Stimulated activated CD8-positive, alpha-beta memory T cell treated with anti-CD3 and anti-CD28 coated beads, Interleukin-15, amount 100 ng/mL, for 1 hour (primary cell): ENCODE measurements at places on chromosomes 2 and 18.

DNA sequence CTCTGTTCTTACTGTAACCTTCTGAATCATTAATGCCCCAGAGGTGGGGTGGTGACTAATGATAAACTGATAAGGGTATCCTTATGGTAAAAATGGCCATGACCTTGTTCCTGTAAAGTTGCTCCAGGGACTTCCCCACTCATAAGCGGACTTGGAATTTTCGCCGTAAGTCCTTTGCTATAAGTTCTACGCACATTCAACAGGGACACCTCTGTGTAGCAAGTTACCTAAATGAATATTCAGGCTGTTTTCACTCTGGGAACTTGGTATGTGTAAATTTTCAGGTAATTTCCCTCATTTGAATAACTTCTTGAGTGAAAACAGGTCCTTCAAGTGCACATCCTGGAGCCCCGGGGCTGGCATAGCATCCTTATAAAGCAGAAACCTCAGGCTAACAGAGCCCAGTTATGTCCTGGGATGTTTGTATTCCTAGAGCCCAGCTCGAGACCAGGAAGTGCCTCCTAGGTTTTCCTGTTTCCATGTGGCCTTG is 9.4 kb upstream of the AGFG1 start:
- DNase-seq, result no peak

GRCh38 chr2:231928481-231928880 is 2.3 kb upstream of the NPPC start:
- DNase-seq, result no peak

DNA sequence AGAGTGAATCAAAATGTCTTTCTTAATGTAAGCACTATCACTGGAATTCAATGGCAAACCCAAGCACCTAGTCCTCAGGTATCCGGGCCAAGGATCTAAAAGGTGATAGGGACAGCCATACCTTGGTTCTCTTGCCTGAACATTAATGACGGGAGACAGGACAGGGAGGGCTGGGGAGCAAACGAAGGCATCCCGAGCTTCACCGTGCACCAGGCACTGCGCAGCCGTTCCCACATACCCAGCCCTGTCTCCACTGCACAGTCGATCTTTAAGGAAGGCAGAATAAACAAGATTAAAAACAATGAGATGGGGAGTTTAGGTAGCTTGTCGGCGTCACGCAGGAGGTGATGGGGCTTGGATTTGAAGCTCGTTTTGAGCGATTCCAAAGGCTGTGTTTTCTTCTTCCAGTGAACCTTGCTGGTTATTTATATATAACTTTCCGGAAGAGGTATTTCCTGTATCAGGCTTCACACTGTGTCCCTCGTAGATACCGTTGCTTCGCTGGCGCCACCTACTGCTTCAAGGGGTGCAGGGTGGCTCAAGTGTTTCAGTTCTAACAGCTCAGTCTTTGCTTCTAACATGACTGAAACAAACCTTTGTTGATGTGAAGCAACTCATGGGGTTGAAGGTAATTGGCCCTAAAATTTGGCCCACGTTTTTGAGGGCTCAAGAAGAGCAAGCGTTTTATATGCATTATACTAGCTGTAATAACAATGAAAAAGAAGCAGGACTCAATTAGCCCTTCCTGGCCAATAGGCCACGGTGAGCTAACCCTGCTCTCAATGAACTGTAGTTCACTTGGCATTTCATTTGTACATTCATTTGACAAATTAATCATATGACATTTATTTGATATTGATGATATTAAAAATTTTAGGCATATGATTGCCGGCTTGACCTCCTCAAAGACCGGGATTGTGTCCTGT is 77.4 kb downstream of the DCDC2C start:
- no peak for DNase-seq

GRCh38 chr2:110657724-110658305 is 20.0 kb downstream of the BUB1 start:
- no peak for DNase-seq

- no peak for DNase-seq
These were observed at the start of gene CDK15 for GRCh38 chr2:201806442-201807170. TSS of gene CDK15 (plus strand) at chr2:201806537. CDS start at chr2:201806665, 128 bp downstream.

DNA sequence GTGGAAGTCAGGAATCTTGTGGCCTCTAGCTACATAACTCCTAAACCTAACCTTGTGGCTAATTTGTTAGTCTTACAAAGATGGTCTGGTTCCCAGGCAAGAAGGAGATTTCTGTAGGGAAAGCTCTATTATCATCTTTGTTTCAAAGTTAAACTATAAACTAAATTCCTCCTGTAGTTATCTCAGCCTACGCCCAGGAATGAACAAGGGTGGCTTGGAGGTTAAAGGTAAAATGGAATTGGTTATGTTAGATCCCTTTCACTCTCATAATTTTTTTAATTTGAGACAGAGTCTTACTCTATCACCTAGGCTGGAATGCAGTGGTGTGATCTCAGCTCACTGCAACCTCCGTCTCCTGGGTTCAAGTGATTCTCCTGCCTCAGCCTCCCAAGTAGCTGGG is 24.6 kb upstream of the PDK1 start:
- no peak for DNase-seq
